ENCODE measurements at places on chromosomes 12 and 14.

GRCh38 chr12:46472893-46473633, 100.5 kb upstream of the SLC38A2 start:
- DNase-seq: peak; percentile 53

DNA sequence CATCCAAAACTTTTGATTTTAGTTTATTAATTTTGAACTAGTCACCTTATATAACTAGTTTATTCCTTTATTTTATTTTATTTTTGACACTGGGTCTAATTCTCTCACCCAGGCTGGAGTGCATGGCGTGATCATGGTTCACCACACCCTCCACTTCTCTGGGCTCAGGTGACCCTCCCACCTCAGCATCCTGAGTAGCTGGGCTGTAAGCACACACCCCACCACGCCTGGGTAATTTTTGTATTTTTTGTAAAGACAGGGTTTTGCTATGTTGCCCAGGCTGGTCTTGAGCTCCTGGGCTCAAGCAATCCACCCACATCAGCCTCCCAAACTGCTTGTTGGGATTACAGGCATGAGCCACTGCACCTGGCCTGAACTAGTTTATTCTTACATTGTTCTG, 17.3 kb downstream of the PCNX1 start:
- no peak for DNase-seq

GRCh38 chr14:54674046-54674741, 107.3 kb downstream of the SAMD4A start:
- DNase-seq: no peak

- DNase-seq: no peak
Observed at GRCh38 chr14:102229071-102229738, 75.8 kb downstream of the MOK start.

- DNase-seq: no peak
Observed at GRCh38 chr14:22282417-22282816, 306.6 kb downstream of the DAD1 start.

- no peak for DNase-seq
Observed at GRCh38 chr14:64942531-64943111, at the start of gene GPX2. Gene GPX2 (minus strand): TSS chr14:64942745. CDS start chr14:64942726, 19 bp downstream.

- no peak for DNase-seq
Observed at GRCh38 chr12:58384196-58384595, 442.8 kb downstream of the ATP23 start.

- no peak for DNase-seq
Observed at GRCh38 chr12:64225626-64226025, 3.5 kb upstream of the KICS2 start.

DNA sequence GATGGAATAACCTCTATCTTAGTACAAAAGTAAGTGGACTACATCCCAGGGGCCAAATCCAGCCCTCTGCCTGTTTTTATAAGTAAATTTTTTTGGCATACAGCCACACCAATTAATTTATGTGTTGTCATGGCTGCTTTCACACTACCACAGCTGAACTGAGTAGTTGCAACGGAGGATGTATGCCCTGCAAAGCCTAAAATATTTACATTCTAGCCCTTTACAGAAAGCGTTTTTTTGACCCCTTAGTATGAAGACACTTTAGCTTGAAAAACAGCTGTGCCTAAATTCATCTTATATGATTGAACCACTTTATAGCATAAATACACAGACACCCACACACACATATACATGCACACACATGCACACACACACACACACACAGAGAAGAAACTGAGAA, 501.6 kb downstream of the EGLN3 start:
- DNase-seq: no peak

DNA sequence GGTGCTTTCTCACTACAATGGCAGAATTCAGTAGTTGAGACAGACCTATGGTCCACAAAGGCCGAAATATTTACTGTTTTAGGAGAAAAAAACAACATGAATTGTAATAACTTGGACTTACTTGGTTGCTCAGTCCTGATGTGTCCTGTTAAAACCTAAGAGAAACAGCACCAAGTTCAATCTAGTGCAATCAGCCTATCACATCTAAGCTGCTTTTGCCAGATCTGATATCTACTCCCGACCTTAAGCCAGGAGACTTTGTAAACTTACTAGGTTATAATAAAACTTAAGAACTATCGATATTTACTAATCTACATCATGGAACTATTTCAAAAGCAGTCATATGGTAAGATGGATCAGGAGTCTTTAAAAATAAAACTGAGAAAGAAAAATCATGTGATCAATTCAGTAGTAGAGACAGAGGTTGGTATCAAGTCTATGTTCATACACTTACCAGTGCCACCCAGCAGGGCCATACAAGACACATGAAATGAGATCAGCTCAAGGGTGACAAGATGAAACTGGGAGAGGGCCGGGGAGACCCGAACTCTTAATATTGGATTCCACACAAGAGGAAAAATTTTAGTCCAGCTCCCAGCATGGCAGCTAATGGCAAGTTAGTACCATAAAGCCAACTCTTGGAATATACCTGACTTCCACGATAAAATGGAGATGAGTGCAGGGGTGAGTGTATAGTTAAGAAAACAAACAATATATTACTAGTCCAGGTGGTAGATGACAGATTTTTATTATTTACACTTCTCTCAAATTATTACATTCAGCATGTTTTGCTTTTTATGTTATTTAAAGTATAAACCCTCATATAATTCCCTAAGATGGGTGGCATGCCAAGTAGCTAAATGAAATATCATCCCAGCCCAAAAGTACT, 27.5 kb downstream of the NUDT4 start:
- DNase-seq: no peak

DNA sequence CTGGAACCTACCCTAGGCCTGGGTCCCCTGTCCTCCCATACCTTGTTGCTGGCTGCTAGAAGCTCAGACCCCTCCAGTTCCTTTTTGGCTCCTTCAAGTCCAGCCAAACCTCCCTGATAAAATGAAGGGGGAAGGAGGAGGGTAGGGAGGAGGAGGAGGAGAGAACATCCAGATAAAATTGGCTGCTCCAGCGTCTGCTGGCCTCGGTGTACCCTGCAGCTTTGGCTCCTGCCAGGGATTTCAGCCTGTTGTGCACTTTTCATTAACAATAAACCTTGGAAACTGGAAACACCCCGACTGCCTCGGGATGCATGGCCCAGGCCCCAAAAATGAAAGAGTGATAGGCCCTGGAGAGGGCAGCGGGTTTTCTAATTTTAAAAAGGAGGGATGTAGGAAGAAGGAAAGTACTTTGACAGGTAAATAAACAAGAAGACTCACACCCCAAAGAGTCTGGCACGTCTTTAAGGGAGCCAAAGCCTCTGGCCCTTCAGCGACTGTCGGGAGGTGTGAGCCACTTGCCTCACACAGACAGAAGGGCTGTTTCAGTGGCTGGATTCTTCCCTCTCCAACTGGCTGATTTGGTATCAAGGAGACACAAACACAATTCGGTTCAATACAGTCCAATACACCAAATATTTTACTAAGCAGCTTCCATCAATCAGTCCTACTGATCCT, 49.8 kb downstream of the NUAK1 start:
- no peak for DNase-seq

GRCh38 chr12:974271-974862, 16.7 kb upstream of the ERC1 start:
- no peak for DNase-seq

DNA sequence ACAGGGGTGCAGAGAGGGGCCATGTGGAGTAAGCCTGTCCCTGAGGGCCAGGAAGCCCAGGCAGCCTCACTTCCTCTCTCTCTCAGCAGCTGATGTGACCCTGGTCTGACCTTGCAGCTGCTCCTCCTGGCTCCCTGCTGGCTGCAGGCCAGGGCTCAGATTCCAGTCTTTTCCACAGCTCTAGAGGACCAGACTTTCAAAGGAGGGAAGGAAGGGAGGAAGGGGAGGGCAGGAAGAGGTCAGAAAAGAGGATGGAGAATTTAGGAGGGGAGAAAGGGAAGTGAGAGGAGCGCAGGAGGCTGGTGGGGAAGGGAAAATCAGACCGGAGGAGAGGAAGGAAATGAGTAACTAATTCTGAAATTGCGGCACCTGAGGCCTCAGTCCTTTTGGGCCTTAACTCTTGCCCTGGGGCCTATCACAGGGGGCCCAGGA, 40.9 kb upstream of the VASH1 start:
- no peak for DNase-seq

GRCh38 chr12:96241846-96242256, 47.7 kb downstream of the ELK3 start:
- DNase-seq: no peak

- DNase-seq: no peak
Observed at GRCh38 chr12:125282921-125283320, 217.7 kb downstream of the AACS start.

DNA sequence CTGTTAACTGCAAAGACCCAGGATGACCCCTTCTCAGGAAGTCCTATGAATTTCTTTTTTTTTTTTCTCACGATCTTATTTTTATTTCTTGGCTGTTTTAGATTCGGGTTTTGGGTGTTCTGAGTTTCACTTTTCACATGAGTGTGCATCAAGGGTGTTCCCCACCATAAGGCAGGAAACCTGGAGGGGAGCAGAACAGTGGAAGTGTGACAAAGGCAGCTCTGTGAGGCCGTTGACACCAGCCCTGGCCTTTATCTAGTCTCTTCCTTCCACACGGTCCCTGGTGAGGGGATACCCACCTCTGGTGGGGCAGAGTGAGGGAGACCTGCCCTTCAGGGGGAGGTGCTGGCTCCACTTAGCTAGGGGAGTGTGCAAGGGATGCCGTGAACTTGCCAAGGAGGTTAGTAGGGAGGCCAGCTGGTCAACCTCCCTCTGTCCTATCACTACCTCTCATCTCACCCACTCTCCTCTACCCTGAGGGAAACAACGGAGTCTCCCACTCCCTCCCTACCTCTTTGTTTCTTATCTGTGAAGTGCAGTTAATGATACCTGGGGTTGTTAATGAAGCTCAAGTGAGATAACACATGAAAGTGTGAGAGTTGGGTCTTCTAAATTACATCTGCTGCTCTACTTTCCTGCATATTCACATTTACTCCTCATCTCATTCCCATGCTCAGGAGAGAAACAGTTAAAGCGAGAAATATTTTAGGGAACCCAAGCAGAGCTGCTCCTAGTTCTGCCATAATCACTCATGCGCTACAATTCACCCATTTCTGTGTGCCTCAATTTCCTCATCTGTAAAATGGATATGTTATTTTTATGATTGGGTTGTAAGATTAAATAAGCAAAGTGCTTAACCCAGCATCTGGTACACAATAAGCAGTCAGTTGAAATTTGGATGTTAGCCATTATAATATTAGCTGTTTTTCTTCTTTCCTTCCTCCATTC, 4.4 kb upstream of the GALNT6 start:
- no peak for DNase-seq

- DNase-seq: no peak
Observed at GRCh38 chr12:29818916-29819623, 35.3 kb upstream of the TMTC1 start.

DNA sequence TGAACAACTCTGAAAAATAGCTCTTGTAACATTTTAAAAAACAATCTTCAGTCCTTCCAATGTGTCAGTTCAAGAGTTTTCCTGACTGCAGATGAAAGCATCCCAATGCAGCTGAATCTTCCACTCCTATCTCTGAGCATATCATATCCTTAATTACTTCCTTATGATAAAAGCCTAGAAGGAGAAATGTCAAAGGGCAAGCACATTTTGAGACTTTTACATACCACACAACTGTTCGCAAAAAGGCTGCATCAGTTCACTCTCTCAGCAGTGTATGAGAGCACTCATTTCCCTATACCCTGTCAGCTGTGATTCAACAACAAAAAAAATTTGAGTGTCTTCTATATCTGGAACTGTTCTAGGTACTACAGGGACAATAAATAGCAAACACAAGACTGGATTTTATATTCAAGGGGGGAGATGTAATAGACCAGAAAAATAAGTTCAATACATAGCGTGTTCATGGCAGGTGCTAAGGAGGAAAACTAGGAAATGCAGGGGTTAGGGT, 66.1 kb downstream of the ACADS start:
- no peak for DNase-seq

- DNase-seq: peak; percentile 22
Observed at GRCh38 chr12:7716381-7716780, 5.1 kb downstream of the DPPA3 start.

DNA sequence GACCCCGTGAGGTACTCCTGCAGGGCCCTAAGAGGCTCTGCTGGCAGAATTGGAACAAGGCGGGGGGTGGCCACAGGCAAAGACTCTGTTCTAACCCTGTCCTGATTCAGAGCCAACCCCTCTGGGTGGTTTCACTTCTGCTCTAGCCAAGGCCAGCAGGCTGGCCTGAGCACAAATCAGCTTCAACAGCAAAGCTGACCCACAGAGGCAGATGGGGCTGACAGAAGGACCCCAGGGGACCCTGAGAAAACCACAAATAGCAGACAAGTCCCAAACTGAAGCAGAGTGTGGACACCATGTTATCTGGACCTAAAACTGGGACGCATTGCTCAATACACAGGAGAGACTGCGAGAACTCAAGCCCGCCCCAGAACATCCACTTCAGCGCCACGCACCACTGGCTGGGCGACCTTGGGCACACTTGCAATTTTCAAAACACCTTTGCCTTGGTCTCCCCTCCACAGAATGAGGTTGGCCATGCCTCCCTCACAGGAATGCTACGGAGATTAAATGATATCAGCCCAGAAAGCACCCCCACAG, 76.4 kb upstream of the DICER1 start:
- DNase-seq: no peak

GRCh38 chr14:54189748-54190354, 207.0 kb upstream of the CDKN3 start:
- DNase-seq: peak; percentile 63

GRCh38 chr14:105882626-105883025, 356.2 kb downstream of the TMEM121 start:
- no peak for DNase-seq

DNA sequence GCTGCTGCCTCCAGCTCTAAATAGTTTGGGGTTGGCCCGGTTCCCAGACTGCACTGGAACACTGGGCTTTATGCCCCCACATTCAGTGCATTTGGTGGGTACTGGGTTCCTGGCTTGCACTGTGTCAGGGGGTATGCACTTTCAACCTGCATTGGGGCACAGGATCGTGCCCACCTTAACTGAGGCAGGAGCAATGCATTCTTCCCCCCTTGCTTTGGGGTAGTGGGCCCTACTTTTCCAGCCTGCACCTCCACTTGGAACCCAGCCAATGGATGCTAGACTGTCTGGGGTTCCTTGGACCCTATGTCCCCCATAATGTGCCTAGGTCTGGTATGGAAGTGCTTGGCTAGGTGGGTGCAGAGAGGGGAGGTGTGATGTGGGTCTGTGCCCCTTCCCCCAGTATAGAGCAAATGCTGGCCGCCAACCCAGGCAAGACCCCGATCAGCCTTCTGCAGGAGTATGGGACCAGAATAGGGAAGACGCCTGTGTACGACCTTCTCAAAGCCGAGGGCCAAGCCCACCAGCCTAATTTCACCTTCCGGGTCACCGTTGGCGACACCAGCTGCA, 615 bp downstream of the TARBP2 start:
- DNase-seq: no peak
